ENCODE measurements at places on chromosomes 1 and 21.

GRCh38 chr1:200265881-200266280 is 144.0 kb downstream of the ZNF281 start:
- DNase-seq, result no peak

- DNase-seq, result no peak
These were observed 61.2 kb upstream of the CCDC190 start for GRCh38 chr1:162922201-162922600.

DNA sequence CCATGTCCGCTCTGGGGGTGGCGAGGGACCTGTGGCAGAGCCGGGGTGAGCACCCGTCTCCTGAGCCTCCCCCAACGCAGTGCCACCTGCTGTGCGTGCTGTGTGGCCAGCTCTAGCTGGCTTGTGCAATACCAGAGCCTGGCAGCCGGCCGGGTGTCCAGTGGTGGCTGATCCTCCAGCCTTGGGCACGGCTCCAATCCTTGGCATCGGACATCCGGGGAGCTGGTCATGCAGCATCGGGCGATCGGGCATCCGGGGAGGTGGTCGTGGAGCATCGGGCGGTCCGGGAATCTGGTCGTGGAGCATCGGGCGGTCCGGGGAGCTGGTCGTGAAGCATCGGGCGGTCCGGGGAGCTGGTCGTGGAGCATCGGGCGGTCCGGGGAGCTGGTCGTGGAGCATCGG is 8.1 kb downstream of the SLX9 start:
- DNase-seq, result no peak

DNA sequence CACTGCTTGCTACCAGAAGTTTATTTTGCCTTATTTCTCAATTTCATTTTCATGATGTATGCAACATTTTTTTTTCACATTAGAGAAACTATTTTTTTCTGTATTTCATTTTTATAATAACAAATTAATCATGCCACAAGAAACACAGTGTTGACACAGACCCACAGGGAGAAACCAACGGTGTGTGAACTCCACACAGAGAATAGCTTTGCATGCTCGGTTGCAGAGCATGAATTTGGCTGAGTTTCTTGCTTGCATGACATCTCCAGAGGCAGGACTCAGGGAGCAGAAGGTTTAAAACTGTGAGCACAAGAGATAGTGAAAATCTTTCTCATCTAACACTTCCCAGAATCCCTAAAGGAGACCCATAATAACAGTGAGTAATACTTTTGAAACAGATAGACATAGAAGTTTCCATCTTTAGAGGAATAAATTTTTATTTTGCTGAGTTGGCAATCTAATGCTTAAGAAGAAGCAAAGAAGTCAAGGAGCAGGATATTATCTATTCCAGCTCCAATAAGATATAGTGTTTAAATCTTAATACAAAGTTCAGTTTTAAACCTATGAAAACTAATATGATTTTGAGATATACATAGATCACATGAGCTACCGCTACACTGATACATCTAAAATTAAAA is 890.9 kb downstream of the MRPL39 start:
- no peak for DNase-seq

DNA sequence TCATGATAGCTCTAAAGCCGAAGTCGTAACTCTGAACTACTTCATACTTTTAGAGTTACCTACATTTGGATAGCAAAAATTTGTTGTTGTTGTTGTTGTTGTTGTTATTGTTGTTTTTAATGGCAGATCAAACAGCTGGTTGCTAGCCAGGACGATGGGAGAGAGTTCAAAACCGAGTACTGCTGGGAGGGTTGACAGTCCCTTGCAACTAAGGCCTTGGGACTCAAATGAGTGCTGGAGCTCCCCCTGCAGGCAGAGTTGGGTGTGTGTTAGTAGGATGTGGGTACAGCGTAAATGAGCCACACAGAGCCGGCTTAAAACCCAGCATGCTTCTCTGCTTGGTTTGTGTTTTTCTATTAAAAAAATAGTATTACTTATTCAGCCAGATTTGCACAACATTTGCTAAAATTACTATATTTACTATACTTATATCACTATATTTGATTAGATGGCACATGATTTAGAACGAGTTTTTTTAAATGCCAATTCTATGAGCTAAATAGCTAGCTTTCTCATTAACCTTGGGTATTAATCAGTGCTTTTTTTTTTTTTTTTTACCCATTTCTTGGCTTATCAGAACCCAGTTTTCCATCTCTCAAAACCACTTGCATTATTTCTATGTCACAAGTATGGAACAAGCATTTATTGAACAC is 129.2 kb upstream of the SYT6 start:
- peak; percentile 85 for DNase-seq

DNA sequence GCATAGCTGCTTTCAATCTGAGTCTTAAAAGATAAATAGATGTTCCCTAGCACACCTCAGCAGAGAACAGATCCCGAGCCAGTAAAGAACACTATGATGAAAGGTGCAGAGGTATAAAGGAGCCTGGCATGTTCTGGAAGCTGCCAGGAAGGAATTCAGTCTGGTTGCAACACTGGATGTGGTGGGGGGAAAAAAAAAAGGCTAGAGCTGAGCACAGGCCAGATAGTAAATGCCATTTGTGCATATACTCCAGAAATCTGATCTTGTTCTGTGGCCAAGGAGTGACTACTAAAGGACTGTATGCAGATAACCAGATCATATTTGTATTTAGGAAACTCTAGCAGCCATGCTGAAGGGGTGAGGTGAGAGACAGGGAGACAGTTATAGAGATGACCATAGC is 240.3 kb downstream of the VAV3 start:
- no peak for DNase-seq

DNA sequence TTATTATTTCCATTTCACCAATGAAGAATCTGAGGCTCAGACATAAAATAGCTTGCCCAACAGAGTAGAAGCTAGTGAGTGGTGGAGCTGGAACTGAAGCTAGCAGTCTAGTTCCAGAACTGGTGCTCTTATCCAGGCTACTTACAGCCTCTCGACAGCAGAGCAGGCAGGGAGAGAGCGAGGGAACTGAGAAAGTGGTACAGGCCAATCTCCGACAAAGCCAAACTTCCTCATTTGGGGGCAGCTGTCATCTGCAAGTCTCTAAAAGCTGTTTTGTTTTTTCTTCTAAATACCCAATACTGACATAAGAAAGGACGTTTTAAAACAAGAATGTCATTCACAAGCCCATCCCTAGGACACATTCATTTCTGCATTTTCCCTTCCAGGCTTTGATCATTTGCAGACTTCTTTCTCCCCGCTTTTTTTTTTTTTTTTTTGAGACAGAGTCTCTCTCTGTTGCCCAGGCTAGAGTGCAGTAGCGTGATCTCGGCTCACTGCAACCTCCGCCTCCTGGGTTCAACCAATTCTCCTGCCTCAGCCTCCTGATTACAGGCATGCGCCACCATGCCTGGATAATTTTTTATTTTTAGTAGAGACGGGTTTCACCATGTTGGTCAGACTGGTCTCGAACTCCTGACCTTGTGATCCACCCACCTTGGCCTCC is 20.0 kb downstream of the YIPF1 start:
- DNase-seq, result no peak

GRCh38 chr1:230072866-230073265 is 5.8 kb downstream of the GALNT2 start:
- no peak for DNase-seq

- no peak for DNase-seq
These were observed 107.0 kb downstream of the TGFBR3 start for GRCh38 chr1:91778964-91779363.

GRCh38 chr1:101520302-101520701 is 283.5 kb downstream of the S1PR1 start:
- DNase-seq, result peak; percentile 48

DNA sequence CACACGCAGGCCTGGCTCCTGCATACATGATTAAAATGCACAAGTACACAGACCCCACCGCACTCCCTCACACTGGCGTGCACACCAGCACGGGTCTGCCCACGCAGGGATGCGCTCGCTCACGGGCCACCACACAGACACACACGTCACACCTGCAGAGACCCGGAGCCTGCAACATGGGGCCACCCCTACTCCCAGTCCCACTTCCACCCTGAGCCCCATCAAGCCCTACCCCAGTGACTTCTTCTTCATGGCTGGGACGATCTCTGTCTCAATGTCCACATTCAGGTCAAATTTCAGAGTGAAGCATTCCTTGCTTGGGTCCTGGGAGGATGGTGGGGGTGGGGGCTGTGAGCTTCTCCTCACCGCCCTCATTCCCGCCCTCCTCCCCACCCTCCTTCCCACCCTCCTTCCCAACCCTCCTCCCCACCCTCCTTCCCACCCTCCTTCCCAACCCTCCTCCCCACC is 8.9 kb upstream of the TNFRSF25 start:
- no peak for DNase-seq

DNA sequence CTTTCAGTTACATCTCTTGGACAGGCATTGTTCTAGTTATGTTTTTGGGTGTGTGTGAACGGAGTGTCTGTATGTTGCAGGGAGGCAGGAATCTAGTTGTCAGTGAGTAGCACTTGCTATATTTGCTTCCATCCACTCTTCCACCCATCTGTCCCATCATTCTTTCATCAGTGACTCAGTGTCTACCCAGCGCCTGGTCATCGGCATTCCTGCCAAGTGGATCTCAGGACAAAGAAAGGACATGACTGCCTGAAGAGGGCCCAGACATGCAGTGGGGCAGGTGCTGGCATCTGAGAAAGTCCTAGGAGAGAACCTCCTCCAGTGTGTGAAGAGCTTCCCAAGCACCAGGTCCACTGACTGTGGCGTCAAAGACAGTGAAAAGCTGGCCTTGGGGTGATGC is 27.3 kb upstream of the MAGOH start:
- no peak for DNase-seq

- peak; percentile 96 for DNase-seq
These were observed 488.0 kb upstream of the PLXNA2 start for GRCh38 chr1:208731981-208732821.

GRCh38 chr1:58732087-58732775 is 32.4 kb upstream of the MYSM1 start:
- no peak for DNase-seq

GRCh38 chr1:43858324-43858723 is 75.3 kb upstream of the ARTN start:
- DNase-seq, result no peak

GRCh38 chr1:22177354-22178003 is 34.6 kb upstream of the WNT4 start:
- DNase-seq, result no peak

DNA sequence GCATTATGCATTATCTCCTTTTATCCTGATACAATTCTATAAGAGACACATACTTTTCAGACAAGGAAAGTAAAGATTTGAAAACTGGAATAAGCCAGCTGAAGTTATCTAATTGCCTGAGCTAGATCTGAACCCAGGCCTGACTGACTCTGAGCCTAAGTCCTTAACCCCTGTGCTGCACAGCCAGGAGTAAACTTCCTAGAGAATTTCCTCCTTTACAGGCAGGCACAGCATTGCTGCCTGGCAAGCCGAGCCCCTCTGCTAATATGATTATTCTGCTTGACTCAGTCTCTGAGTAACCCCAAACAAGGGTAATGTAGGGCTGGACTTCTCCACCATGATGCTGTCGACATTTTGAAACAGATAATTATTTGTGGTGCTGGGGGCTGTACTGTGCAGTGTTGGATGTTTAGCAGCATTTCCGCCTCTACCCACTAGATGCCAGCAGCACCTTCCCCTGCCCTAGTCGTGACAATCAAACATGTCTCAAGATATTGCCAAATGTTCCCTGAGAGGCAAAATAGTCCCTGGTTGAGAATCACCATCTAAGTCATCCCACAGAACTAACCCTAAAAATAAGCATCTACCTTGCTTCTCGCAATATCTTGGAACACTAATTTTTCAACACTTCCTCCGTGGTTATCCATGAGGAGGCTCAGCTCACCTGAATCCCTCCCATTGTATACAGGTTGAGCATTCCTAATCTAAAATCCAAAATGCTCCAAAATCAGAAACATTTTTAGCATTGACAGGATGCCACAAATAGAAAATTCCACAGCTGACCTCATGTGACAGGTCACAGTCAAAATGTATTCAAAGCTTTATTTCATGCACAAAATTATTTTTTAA is 18.5 kb downstream of the CAMK1G start:
- no peak for DNase-seq

- DNase-seq, result no peak
These were observed 6.5 kb downstream of the PPIE start for GRCh38 chr1:39745016-39745670.

DNA sequence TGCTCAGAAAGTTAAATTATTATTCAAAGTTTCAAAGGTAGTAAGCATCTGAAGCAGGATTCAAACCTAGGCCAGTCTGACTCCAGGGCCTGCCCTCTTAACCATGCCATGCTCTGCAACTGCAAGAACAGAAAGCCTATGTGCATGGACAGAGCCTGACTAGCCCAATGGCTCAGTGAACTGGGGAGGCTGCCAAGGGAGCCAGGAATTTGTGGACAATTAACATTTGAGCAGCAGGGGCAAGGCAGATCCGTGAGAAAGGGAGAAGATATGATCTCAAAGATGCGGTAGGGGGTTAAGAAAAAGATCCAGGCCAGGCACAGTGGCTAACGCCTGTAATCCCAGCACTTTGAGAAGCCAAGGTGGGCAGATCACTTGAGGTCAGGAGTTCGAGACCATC is 6.5 kb upstream of the ATP1A4 start:
- no peak for DNase-seq

DNA sequence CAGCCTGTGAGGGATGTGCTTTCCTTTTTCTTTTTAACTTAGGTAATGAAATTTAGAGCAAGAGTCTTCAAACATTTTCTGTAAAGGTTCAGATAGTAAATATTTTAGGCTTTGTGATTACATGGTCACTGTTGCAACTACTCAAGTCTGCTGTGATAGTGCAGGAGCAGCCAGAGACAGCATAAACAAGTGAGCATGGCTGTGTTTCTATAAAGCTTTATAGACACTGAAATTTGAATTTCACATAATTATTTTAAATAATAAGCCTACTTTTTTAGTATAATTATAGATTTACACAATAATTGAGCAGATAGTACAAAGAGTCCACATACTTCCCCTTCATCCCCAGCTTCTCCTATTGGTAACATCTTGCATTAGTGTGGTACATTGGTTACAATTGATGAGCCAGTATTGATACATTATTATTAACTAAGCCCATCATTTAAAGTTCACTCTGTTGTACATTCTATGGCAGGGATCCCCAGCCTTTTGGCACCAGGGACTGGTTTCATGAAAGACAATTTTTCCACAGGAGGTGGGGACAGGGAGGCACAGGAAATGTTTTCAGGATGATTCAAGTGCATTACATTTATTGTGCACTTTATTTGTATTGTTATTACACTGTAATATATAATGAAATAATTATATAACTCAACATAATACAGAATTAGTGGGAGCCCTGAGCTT is 3.0 kb downstream of the ATF6 start:
- no peak for DNase-seq

GRCh38 chr1:200846398-200846797 is 26.4 kb upstream of the GPR25 start:
- DNase-seq, result no peak

DNA sequence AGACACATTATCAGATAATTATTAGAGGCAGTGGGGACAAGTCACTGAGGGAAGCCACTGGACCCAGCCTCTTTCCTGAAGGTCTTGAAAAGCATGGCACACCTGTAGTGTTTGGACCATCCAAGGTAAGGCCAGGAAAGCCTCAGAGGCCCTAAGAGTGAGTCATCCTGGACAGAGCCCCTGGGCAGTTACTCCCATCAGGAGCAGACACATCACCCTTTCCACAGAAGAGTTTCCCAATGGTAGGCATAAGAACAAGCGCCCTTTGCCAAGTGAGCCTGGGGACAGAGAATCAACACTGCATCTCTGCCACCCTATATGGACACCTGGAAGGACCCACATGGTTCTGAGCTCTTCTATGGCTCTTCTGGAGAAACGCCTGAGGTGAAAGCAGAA is 136.0 kb downstream of the PLXNA2 start:
- no peak for DNase-seq

Measured in SK-N-DZ (cell line).